ENCODE measurements at places on chromosomes 2 and 18.

DNA sequence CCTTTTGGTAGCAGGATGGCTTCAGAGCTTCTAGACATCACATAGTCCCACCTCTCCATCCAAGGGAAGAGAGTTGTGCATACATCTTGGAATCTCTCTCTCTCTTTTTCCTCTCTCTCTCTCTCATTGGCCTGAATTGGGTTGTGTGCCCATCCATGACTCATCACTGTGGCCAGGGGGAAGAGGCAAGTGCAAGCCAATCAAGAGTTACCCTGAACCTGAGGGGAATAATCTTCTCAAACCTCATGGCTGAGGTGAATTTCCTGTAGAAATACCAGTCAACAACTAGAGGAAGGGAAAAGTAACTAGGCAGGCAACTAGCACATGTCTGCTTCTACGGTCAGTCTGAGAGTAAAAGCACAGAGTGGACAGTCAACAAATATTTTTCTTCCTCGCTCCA lies 7.3 kb upstream of the CHN1 start:
- DNase-seq = no peak

- no peak for DNase-seq
These were observed 155.0 kb downstream of the EIPR1 start for GRCh38 chr2:3222636-3223035.

GRCh38 chr2:189876271-189876670 lies 92.0 kb downstream of the PMS1 start:
- DNase-seq = no peak

DNA sequence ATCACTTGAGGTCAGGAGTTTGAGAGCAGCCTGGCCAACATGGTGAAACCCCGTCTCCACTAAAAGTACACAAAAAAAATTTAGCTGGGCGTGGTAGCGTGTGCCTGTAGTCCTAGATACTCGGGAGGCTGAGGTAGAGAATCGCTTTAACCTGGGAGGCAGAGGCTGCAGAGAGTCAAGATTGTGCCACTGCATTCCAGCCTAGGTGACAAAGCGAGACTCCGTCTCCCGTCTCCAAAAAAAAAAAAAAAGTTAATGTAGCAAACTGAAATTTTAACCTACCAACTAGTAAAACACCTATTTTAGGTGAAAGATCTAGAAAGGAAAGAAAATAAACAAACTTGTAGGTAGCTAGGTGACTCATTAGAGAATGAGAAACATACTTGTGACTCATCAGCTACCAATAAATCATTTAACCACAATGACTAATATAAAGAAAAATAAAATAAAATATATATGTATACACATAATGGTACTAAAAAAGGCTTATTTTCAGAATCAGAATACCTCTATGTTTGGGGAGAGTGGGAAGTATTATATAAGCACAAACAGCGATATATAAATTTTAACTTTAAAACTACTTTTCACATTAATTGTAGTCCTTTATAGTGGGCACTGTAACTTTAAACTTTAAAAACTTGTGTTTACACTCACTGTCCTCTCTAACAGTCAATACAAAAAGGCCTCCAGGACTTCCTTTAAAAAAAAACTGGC lies 36.6 kb downstream of the DARS1 start:
- DNase-seq = peak; percentile 60

- peak; percentile 98 for DNase-seq
These were observed 100.7 kb upstream of the MCFD2 start for GRCh38 chr2:47016172-47016913.

DNA sequence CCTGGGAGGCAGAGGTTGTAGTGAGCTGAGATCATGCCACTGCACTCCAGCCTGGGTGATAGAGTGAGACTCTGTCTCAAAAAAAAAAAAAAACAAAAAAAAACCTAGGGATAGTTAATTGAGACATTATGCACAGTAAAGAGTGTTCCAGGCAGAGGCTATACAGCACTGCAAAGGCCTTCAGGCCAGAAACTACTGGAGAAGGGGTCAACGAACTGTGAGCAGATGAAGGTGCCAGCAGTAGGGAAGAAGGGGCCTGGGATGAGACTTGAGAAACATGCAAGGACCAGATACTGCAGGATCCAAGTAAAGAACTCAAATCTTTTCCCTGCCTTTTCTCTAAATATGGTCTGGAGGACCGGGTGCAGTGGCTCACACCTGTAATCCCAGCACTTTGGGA lies 26.0 kb upstream of the PCBP1 start:
- DNase-seq = no peak

GRCh38 chr2:102159295-102159694 lies 16.7 kb downstream of the IL1R1 start:
- no peak for DNase-seq

DNA sequence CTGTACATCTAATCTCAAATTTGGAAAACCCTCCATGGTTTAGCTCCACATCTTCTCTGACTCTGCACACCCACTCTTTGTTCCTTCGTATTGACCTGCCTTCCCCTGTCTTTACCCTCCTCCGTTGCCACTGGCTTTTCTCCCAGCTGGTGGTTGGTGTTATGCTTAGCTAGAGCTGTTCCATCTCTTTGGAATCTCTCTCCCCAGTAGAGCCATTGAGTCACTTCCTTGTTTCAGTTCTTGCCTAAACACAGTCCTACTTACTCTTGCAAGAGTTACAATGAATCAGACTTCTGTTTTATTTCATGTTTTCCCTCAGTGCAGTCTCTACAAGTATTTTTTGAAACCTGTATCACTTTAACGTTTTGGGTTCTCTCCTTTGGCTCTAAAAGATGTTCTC lies 263.9 kb downstream of the LTBP1 start:
- DNase-seq = peak; percentile 87

DNA sequence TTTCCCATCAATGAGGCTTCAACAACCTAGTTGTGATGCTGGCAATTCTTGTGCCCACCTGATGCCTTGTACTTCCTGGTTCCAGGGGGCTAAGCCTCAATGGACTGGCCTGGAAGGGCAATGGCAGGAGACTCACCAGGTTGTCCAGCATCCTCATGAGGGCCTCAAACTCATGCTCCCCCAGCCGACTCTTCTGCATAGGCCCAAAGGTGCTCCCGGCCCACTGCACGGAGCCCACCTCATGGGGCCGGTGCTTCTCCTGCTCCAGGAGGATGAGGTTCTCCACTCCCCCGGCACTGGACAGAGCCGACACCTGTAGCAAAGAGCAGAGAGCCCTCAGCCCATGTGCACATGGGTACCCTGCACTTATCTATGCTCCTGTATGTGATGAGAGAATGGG lies 84.5 kb downstream of the ADD2 start:
- no peak for DNase-seq

- DNase-seq = no peak
These were observed 45.1 kb downstream of the SLC9A4 start for GRCh38 chr2:102518170-102518569.

DNA sequence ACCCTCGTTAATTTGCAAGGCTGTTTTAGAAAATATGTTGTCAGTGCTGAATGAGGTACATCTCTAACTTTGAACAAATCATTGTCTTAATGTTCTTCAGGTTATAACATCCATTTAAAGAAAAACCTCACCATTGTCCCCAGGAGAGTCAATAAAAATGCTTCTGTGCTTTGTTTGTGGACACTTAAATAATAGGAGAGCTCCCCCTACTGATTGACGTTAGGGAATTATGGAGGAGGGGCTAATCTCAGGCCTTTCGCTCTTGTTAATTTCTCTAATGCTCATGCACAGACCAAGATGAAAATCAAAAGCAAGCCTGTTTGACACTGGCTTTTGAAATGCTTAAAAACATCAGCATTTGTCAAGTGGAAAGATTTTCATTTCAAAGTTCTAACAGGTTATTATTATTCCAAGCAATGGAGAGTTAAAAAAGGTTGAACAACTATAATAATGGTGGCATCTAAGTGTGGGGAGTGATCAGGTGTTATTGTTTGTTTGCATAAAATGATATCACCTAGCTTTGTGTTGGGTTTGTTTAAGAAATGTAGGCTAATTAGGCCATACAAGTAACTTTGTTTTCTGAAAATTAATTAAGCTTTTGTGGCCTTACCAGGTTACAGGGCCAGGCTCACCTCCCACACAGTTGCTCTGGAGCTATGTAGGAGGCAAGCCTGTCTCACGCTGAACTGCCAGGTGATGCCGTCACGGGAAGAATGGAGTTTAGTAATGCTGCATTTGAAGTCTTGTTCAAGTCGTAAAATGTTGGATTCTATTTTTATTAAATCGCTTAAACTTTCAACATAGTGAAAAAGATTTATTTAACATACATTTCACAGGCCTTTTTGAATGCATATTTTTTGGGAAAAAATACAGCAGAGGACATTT lies 51.7 kb upstream of the SMIM21 start:
- DNase-seq = no peak

- no peak for DNase-seq
These were observed 32.5 kb upstream of the SELENOI start for GRCh38 chr2:26313446-26313845.

GRCh38 chr2:157304811-157305722 lies 20.6 kb downstream of the ERMN start:
- no peak for DNase-seq

DNA sequence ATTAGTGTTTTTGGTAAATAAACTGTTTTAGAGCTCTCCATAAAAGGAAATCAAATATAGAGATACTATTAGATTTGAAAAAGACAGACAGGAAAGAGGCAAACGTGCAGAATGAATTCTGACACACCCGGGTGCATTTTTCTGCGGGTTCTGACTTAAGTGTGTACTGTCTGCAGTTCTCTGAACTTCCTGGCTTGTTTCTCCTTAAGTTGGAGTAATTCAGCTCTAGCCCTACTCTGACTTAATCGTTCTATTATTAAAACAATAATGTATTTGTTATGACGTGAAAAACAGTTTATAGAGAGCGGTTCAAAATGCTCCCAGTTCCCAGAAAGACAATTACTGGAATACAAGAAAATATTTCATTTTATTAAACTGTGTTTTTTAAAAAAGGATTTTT lies 305.9 kb downstream of the ARHGAP15 start:
- DNase-seq = no peak

DNA sequence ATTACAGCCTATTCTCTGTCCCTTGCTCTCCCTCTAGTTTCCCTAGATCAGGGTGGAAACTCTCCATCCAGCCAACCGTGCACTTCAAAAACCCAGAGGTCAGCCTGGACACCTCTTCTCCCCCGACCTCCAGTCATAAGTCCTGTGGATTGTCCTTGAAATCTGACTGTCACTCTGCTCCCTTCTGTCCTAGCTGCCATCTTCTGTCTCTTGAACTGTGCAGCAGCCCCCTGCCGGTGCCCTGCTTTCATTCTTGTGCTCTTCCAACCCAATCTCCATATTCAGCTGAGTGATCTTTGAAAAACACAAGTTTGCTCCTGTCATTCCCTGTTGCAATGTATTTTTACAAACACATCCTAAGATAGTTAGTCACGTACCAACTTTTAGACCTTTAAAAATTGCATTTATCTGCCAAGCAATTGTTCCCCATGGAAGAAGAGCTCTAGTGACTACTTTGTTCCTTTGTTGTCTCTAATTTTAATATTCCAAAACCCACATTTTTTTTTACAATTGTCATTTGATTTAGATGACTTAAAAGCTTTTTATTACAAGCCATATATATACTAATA lies 254.3 kb downstream of the CAMKMT start:
- no peak for DNase-seq
